ENCODE measurements at places on chromosomes 2 and 18. TPM values are rescaled to one million over a fixed set of nuclear protein-coding genes. Genes with fewer than 3 reads are reported as not detected.

DNA sequence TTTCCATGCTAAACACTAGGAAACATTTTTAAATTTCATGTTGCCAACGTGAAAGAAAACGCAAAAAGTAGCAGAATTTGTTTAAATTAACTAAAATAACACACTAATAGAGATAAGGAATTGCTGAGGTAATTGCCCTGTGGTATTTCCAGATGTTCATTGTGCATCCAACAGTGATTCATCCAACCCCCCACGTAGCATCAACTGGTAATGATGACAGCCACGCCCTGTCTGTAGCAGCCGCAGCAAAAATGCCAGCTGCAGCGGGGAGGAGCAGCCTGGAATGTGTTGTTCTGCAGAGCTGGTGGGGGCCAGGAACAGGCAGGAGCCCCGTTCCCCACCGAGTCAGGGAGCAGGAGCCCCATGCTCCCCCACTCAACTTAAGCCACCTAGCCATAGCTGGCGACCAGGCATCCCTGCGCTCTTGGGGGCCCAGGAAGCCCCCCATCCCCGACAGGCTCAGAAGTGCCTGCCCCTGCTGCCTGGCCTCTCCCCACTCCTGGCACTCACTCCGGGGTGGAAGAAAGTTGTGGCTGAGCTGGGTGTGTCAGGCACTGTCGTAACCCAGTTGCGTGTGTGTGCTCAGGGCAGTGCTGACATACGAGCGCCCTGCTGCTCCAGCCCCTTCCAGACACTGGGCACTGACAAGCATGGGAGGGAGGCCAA is 695.1 kb upstream of the ACVR2A start:
- no peaks in the 10 kb centered on the region for H3K27me3 ChIP-seq
- no peak overlapping the region for H3K4me3 ChIP-seq
- H3K4me1 ChIP-seq = no peaks in the 10 kb centered on the region
- no peaks in the 10 kb centered on the region for H3K36me3 ChIP-seq
- no peak overlapping the region for H3K27ac ChIP-seq

- H3K36me3 ChIP-seq = no peaks in the 10 kb centered on the region
- H3K4me1 ChIP-seq = no peaks in the 10 kb centered on the region
- no peaks in the 10 kb centered on the region for H3K27me3 ChIP-seq
- DNase-seq = no peak
Measured at GRCh38 chr2:228063558-228063957, 117.9 kb downstream of the SPHKAP start.

GRCh38 chr18:47113796-47114540 is 36.3 kb downstream of the HDHD2 start:
- DNase-seq = no peak
- H3K27me3 ChIP-seq = no peaks in the 10 kb centered on the region

DNA sequence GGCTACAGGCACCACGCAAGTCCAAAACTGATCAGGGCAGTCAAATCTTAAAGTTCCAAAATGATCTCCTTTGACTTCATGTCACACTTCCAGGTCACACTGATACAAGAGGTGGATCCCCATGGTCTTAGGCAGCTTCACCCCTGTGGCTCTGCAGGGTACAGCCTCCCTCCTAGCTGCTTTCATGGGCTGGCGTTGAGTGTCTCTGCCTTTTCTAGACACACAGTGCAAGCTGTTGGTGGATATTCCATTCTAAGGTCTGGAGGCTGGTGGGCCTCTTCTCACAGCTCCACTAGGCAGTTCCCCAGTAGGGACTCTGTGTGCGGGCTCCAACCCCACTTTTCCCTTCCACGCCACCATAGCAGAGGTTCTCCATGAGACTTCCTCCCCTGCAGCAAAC is 838.2 kb upstream of the CHAC2 start:
- DNase-seq = no peak
- H3K4me3 ChIP-seq = no peak overlapping the region
- H3K27ac ChIP-seq = no peak overlapping the region
- no peaks in the 10 kb centered on the region for H3K27me3 ChIP-seq
- no peaks in the 10 kb centered on the region for H3K36me3 ChIP-seq
- H3K4me1 ChIP-seq = peaks cover 2% of the 10 kb centered on the region

- H3K27ac ChIP-seq = no peak overlapping the region
- no peaks in the 10 kb centered on the region for H3K27me3 ChIP-seq
- DNase-seq = no peak
- peaks cover 14% of the 10 kb centered on the region for H3K4me1 ChIP-seq
Measured at GRCh38 chr2:215797676-215798075, 215.7 kb downstream of the MREG start.

Gene RMDN2
- total RNA-seq = 2.7 TPM

Gene DCC
- total RNA-seq = not detected

Gene GKN2
- total RNA-seq = not detected

Gene ITPRIPL1
- total RNA-seq = 28.4 TPM

Gene MRPS5
- total RNA-seq = 90.7 TPM

Data from activated CD4-positive, alpha-beta T cell treated with anti-CD3 and anti-CD28 coated beads for 36 hours (primary cell).